ENCODE measurements at places on chromosomes 12 and 14. TPM values are rescaled to one million over a fixed set of nuclear protein-coding genes. Genes with fewer than 3 reads are reported as not detected.

Gene SLC38A1
- 136 TPM for total RNA-seq

- DNase-seq = no peak
These were observed 19.5 kb upstream of the TTC9 start for GRCh38 chr14:70622111-70622712.

GRCh38 chr12:1065629-1066028, 74.6 kb downstream of the ERC1 start:
- no peak for DNase-seq

DNA sequence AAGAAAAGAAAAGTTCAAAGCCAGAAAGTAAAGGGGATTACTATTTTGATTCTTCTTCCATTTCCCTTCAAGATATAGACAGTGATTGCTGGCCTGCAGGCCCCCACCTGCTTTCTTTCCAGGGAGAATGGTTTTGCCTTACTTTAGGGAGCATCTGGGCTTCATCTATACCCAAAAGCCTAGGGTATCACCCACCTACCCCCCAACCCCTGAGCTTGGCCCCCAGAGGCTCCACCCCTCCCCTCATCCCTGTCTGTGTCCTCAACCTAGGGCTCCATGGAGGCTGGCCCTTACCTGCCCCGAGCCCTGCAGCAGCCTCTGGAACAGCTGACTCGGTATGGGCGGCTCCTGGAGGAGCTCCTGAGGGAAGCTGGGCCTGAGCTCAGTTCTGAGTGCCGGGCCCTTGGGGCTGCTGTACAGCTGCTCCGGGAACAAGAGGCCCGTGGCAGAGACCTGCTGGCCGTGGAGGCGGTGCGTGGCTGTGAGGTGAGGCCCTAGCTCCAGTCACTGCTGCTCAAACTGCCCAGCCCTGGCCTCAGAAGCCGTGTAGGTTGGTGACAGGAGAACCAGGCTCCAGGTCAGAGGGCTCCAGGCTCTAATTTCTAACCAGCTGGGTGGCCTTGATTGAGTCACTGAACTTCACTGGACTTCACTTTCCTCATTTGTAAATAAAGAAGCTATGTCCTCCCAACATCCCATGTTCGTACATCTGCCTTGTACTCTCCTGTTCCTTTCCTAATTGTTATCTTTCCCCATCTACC, 13.6 kb downstream of the ARHGEF40 start:
- DNase-seq = no peak

DNA sequence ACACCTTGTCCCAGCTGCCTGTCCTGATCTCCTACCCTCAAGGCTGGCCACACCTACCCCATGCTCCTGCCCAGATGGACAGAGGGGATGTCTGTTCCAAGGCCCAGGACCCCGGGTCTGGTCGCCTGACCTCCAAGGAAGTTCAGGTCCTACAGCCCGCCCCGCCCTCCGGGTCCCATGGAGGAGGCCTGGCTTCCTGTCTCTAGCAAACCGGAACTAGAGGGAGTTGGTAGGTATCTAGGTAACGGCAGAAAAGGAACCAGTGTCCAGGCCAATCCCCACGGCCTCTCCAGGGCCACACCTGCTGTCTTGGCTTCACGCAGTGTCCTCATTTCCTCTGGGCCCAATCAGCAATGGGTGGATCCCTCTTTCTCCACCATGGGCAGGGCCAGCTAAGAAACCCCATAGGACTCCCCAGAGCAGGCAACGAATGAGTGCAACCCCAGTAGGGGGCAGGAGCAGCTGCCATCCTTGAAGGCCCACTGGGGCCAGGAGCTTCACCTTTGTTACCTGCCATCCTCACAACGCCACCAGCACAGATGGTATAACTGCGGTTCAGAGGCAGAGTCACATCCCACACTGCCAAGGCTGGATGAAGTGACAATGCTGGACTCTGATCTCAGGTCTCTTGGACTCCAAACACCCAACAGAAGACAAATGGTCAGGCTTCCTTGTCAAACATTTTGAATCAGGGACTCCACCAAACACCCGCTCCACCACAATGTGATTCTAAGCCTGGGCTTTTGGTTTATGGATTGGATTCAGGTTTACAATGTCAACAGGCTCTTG, 25.1 kb upstream of the RPLP0 start:
- peak; percentile 74 for DNase-seq

GRCh38 chr12:6115389-6115788, 9.1 kb downstream of the VWF start:
- DNase-seq = no peak

Gene PTPN6
- total RNA-seq = 7.2 TPM

DNA sequence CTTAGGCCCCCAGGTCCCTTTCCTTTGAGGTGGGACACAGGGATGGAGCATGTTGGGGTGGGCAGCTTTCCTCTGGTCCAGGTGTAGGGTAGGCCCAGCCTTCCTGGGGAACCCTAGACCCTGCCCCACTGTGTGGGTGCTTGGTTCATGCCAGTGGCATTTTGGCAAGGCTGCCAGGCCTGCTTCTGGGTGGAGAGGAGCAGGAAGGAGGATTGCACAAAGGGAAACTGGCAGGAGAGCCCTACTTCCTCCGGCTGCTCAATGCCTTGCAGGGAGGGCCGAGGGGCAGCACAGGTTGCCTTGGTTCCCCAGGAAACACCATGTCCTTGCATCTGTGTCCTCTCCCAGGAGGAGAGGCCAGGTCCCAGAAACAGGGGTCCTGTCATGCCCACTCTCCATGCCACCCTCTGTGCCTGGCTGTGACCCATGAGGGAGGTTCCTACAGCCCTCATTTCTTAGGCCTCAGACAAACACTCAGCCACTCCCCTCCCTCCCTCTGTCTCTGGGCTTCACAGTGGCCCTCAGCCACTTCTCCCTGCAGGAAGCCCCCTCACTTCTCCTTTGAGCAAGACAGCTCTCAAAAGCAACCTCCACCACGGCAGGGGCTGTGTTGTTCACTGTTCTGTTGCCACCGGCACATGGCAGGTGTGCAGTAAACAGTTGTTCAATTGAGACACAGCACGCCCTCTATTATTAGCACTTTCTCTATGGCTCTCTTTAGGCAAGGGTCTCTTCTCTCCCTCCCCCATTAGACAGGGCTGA, 6.8 kb upstream of the KRT80 start:
- DNase-seq = peak; percentile 61

DNA sequence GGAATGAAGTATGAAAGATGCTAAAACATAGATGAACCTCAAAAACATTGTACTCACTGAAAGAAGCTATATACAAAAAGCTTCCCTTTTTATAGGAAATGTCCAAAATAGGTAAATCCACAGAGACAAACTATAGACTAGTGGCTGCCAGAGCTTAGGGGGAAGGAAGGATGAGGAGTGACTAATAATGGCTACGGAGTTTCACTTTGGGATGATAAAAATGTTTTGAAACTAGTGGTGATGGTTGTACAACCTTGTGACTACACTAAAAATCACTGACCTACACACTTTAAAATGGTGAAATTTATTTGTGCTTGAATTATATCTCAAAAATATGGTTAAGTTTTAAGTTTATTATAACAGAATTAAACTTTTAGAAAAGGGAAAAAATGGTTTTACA, 37.1 kb upstream of the AMN1 start:
- no peak for DNase-seq

Gene SLC41A2
- total RNA-seq = 3.0 TPM

Gene RAD9B
- total RNA-seq = 0.67 TPM

- DNase-seq = no peak
These were observed 1182.8 kb downstream of the FLRT2 start for GRCh38 chr14:86712727-86713126.

DNA sequence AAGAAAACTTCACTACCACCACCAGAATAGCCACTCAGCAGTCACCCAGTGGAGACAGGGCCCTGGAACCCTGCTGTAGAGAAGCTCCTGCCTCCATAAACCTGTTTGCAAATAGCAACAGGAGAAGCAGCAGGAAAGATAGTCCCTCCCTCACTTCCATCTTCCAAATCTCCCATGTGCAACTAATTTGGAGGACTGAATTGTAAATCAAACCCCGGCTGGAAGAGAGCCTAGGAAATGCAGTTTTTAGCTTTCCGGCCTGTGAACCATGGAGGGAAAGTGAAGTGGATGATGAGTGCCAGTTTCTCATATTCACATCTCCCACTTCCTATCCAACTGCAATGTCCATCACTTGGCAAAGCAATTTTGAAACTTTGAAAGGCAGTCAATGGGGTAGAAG, 167.2 kb upstream of the FRMD6 start:
- no peak for DNase-seq

DNA sequence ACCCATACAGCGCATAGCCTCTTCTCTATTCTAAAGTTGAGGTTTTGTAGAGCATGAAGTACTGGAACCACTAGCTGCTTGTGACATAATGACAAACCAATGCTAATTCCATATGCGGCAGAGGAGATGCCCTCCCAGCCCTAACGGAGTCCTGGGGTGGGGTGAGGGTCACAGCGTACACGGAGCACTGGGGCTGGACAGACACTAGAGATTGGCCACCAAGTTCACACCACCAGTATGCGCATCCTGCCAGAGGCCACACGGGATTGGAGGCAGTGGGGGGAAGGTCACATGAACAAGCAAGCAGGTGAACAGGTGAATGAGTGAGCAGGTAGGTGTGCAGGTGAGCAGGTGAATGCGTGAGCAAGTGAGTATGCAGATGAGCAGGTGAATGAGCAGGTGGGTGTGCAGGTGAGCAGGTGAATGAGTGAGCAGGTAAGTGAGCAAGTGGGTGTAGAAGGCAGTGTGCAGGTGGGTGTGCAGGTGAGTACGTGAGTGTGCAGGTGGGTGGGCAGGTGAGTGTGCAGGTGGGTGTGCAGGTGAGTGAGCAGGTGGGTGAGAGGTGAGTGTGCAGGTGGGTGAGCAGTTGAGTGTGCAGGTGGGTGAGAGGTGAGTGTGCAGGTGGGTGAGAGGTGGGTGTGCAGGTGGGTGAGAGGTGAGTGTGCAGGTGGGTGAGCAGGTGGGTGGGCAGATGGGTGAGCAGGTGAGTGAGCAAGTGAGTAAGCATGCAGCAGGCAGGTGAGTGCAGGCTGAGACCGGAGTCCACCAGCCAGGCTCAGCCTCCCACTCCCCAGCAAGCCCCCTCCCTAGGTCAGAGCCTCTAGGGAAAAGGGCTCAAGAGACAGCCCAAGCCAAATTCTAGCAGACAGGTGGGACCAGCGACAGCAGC, 52.7 kb downstream of the CCDC85C start:
- no peak for DNase-seq

GRCh38 chr14:99271951-99272631, at the start of gene BCL11B:
BCL11B (minus strand) TSS chr14:99272197; CDS start chr14:99271218, 979 bp downstream.
- peak; percentile 59 for DNase-seq

- DNase-seq = no peak
These were observed 5.3 kb downstream of the NUAK1 start for GRCh38 chr12:106133136-106134087.

DNA sequence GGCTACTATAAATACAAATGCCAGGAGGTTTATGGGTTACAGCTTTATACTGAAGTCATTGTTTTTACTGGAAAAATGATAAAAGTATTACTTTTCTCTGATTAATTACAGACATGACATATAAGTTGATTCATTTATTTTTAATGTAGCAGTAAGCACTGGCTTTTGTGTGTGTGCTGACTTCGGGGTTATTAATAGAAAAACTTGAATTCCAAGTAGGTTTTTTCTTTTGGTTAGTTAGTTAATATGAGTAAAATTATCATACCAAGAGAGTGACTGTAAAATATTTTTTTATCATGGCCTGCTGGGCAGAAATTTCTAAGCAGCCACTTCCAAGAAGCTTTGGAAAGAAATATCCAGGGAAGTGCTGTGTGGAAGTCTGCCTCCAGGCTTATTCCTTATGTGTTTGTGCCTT, 56.4 kb downstream of the IFT81 start:
- no peak for DNase-seq

Gene POTEM
- total RNA-seq = not detected

Gene TEX52
- not detected for total RNA-seq

Gene ADCK1
- 8.9 TPM for total RNA-seq

Gene KRT2
- total RNA-seq = not detected

DNA sequence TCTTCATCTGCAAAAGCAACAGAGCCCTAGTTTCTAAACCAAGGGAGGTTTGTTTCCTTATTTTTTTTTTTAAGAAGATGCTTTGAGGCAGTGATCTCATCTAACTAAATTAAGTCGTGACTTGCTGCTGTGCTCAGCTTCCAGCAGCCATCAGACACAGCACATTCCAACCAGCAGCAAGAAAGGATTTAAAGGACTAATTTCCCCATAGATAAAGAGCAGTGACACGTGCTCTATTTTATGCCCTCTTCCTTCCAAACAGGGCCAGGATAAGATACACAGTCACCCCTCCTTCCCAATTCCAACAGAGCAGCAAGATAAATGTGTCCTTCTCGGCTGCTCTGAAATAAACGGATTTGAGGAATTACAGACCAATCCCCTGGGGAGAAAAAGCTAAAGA, 81.7 kb downstream of the PRKAB1 start:
- DNase-seq = no peak

DNA sequence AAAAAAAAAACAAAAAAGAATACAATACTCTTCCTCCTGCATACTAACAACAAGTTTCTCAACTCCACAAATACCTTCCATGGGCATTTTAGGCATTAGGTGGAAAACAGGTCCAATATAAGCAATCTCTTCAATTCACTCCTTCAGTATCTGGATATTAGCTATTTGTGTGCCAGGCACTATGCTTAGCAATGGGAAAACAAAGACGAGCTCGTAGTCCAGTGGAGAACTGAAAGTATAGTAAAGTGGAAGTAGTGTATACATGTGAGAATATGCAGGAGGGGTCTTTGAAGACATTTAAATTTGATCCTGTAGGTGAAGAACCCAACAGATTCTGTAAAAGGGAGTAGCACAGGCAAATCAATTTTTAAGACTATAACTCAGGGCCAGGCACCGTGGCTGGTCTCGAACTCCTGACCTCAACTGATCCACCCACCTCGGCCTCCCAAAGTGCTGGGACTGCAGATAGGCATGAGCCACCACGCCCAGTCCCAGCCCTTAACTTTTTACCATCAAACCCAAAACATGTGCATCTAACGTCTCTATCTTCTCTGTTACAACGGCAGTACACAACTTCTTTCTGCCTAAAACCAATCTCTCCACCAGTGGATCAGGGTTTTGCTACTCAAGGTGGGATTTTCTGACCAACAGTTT, 10.6 kb downstream of the HECTD1 start:
- DNase-seq = no peak

- DNase-seq = no peak
These were observed 23.1 kb downstream of the ARHGAP5 start for GRCh38 chr14:32100175-32100574.

DNA sequence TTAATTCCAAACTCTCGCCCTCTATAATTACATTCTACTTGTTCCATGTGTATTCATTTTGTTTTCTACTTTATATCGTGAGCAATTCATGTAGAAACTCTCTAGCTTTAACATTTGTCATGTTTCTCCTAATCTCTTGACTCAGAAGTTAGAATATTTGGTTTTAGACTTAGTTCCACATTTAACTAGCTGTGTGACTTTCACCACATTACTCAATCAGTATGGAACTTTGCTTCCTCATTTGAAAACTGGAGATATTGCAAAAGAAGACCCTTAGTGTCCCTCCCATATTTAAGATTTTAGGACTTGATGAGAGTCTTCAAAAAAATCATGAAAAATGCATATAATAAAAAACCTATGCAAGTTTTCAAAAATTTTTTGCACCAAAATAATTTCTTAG, 447.5 kb downstream of the GXYLT1 start:
- no peak for DNase-seq

Gene SENP1
- 5.1 TPM for total RNA-seq

Gene SOS2
- total RNA-seq = 29.5 TPM

Gene HOXC4
- total RNA-seq = not detected

GRCh38 chr14:99410019-99410418, 70.6 kb downstream of the SETD3 start:
- DNase-seq = no peak

Gene AMN
- total RNA-seq = not detected

Data from Right ventricle myocardium superior (tissue), 1 donor.